MCF 10A (cell line): ENCODE measurements at places on chromosomes 3 and 15. TPM values are rescaled to one million over a fixed set of nuclear protein-coding genes. Genes with fewer than 3 reads are reported as not detected.
A peak's percentile ranks its signal among the peaks of the same experiment; 100 is the strongest.

PLA2G4B gene
- 3.8 and 5.0 TPM in 2 replicates for total RNA-seq

IVD gene
- 53.8 and 61.6 TPM in 2 replicates for total RNA-seq

NRG4 gene
- not detected in 2 replicates for total RNA-seq

ABHD17C gene
- 10.1 and 11.9 TPM in 2 replicates for total RNA-seq

TTBK2 gene
- total RNA-seq = 25.5 and 26.8 TPM in 2 replicates

MRAS gene
- total RNA-seq = 5.2 and 7.0 TPM in 2 replicates

CD276 gene
- 52.8 and 57.7 TPM in 2 replicates for total RNA-seq

DNA sequence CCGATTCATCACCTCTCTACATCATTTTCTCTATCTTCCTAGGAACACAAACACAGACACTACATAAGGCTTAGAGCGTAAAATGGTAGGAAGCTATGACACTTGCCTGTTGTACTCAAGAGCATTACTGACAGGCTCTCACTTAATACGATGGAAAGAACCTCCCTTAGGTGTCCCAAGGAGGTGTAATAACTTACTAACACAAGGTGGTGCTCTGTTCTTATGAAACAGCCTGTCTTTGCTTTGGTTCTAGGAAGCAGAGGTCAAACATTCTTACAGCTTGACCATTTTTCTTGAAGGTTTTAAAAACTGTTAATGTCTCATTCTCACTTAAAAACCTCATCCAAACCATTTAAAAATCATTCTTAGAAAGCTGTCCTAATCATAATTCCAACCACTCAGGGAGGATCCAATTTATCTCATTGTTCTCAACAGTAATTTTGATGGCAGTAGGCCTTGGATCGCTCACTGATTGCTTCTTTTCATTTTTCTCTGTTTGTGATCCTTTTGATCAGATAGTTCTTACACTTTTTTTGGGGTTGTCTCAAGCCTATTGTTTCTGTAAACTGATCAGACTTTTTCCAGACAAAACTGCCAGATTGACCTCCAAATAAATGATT lies 317.8 kb upstream of the AGTR1 start:
- H3K36me3 ChIP-seq = no peaks in the 10 kb centered on the region
- no peak overlapping the region for H3K27ac ChIP-seq
- H3K4me3 ChIP-seq = no peak overlapping the region

DNA sequence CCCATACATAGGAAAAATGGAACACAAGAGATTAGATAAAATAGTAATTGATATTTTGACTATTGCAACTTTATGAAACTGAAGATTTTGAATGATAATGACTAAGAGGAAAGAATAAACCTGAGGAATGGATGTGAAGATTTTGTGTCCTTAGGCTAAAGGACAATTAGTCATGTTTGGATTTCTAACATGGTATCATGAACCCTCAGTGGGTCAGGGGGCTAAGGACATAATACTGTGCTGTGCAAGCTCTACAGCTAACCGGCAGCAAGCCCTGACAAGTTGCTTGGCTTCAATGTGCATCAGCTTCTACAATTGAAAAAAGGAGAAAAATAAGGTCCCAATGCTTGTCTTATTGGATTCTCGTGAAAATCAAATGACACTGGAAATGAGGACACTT lies 491.0 kb downstream of the MECOM start:
- H3K4me1 ChIP-seq = peaks cover 18% of the 10 kb centered on the region
- H3K27me3 ChIP-seq = no peaks in the 10 kb centered on the region
- no peaks in the 10 kb centered on the region for H3K36me3 ChIP-seq
- H3K27ac ChIP-seq = no peak overlapping the region
- no peak for DNase-seq

- H3K27me3 ChIP-seq = no peaks in the 10 kb centered on the region
- peaks cover 20% of the 10 kb centered on the region for H3K4me1 ChIP-seq
- H3K4me3 ChIP-seq = no peak overlapping the region
- H3K27ac ChIP-seq = peak overlapping the region; percentile 39
- peak; percentile 94 for DNase-seq
Measured at GRCh38 chr3:97914388-97914787, 57.8 kb downstream of the RIOX2 start.

- peaks cover 21% of the 10 kb centered on the region for H3K4me1 ChIP-seq
- no peaks in the 10 kb centered on the region for H3K36me3 ChIP-seq
- peak overlapping the region; percentile 77 for H3K27ac ChIP-seq
- DNase-seq = no peak
Measured at GRCh38 chr3:29026286-29026685, 254.6 kb upstream of the RBMS3 start.

GRCh38 chr3:177680472-177680821 lies 483.2 kb upstream of the TBL1XR1 start:
- no peaks in the 10 kb centered on the region for H3K36me3 ChIP-seq
- no peak overlapping the region for H3K4me3 ChIP-seq
- H3K27me3 ChIP-seq = no peaks in the 10 kb centered on the region

GRCh38 chr3:21392526-21392925 lies 358.5 kb downstream of the ZNF385D start:
- no peak for DNase-seq
- peaks cover 5% of the 10 kb centered on the region for H3K4me1 ChIP-seq
- no peaks in the 10 kb centered on the region for H3K27me3 ChIP-seq
- H3K36me3 ChIP-seq = no peaks in the 10 kb centered on the region
- no peak overlapping the region for H3K4me3 ChIP-seq

DNA sequence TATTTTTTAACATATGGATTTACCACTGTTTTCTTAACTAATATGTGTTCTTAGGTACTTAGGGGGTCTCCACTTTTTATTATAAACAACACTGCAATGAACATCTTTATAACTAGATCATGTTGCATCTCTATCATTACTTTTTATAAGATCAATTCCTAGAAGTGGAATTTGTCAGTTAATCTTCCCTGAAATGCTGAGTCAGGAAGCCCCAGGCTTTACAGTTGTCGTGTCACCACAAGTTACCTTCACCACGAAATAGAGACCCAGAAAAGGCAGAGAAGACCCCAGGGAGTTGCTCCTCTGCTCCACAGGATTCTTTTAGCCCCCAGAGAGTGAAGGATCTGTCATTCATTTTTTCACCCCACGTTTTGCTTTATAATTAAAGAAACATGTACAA lies 34.5 kb upstream of the ERC2 start:
- DNase-seq = no peak
- peaks cover 9% of the 10 kb centered on the region for H3K36me3 ChIP-seq
- no peak overlapping the region for H3K4me3 ChIP-seq
- H3K27ac ChIP-seq = no peak overlapping the region
- no peaks in the 10 kb centered on the region for H3K4me1 ChIP-seq
